ENCODE measurements at places on chromosomes 5 and 9. TPM values are rescaled to one million over a fixed set of nuclear protein-coding genes. Genes with fewer than 3 reads are reported as not detected.

The LCP2 gene
- total RNA-seq, result 5.7 TPM

The NIPSNAP3A gene
- total RNA-seq, result 29.0 TPM

The FTMT gene
- not detected for total RNA-seq

The KIF4B gene
- not detected for total RNA-seq

The TXNDC8 gene
- total RNA-seq, result not detected

The GARIN3 gene
- total RNA-seq, result not detected

- DNase-seq, result no peak
Measured at GRCh38 chr5:6885581-6885980, 172.3 kb downstream of the TENT4A start.

GRCh38 chr9:114250648-114251047 lies 72.2 kb upstream of the ORM1 start:
- DNase-seq, result no peak

GRCh38 chr9:13786131-13786530 lies 506.6 kb upstream of the MPDZ start:
- no peak for DNase-seq

DNA sequence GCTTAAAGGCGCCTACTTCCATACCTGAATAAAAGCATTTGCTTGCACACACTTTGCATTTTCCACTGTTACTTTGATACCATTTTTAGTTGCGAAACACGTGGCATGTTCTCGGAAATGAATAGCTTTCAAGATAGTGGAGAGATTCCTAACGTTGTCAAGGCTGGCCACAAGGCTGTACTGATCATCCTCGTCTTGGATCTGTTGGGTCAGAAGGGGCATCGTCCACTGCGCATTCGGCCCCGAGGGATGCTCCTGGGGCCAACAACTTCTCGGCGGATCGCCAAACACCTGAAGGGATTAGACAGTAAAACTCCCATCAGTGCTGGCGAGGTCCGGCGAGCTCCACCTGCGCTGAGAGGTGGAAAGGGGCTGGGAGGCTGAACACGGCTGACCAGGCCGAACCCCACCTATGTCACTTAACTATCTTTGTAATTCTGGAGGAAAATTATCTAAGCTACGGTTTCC lies 599 bp downstream of the RAD1 start:
- DNase-seq, result peak; percentile 88

- no peak for DNase-seq
Measured at GRCh38 chr5:168334695-168335094, 43.2 kb downstream of the WWC1 start.

DNA sequence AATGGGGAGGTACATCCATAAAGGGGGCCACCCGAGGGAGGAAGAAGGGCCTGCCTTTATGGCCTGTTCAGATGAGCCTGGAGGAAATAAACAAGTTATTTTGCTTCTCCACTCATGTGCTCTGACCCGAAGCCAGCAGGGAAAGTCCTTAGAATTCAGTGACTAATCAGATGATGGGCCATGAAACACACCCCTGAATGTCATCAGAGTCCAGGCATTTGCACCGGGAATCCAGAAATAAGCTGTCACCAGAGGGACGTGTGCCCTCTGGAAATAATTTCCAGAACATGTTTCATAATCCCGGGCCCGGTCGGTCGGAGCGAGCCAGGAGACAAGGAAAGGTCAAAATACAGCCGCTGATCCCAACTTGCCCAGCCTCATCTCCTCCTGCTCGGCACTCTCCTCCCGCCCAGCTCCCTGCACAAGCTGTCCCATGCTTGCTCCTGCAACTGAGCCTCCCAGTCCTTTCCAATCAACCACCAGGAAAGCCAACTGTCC lies 73.6 kb upstream of the ZNF622 start:
- DNase-seq, result peak; percentile 88

GRCh38 chr9:26755476-26755875 lies 137.1 kb downstream of the CAAP1 start:
- no peak for DNase-seq

- no peak for DNase-seq
Measured at GRCh38 chr5:125891061-125891725, 532.0 kb upstream of the GRAMD2B start.

DNA sequence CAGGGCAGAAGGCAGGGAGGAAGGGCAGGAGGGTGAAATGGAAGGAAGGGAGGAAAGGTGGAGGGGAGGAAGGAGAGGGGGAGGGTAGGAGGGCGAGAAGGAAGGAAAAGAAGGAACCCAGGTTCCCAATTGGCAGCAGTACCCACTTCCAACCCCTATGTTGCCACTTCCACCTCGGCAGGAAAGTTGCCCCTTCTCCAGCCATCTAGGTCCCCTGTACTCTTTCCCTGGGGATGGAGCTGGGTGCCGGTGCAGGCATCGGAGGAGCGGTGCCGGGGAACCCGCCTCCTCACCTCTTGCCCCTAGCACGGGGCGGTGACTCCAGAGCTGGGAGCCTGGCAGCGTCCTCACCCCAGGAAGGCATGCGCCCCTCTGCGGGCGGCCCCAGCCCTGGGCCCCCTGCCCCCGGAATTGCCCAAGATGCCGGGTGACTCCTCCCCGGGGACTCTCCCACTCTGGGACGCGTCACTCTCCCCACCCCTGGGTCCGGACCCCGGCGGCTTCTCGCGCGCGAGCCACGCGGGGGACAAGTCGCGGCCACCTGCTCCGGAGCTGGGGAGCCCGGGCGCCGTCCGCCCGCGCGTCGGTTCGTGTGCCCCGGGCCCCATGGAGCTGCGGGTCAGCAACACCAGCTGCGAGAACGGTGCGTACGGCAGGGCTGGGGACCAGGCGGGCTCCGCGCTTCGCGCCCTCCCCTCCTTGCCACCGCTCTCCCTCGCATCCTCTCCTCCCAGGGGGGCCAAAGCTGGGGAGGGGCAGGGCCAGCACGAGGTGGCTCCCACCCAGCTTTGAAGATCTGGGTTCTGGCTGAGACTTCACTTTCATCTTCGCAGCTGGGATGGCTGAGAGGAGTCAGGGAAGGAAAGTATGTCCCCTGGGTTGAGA lies at the start of gene NIPAL4:
Gene NIPAL4, plus strand, starts transcription at position 499 of the 885 bp plus-strand sequence. Its CDS starts 108 bp downstream, at position 607.
- DNase-seq, result no peak

DNA sequence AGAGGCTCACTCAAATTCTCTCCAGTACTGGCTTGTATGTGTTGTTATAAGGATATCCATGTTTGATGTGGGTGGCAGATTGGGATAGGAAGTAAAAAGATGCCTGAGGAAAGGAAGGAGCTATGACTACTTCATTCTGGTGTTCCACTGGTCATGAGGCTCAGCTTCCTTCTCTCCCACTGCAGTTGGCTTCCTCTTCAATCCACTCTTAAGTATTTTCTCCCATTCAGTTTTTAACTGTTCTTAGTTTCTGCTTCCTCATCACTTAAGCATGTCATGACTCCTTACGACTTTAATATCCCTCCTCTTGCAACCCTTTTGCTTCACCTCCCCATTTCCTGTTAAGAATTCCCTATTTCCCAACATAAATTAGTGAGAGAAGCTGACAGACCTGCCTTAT lies 81.1 kb downstream of the PJA2 start:
- DNase-seq, result no peak

GRCh38 chr9:115615000-115615401 lies 497.0 kb upstream of the TNC start:
- no peak for DNase-seq

DNA sequence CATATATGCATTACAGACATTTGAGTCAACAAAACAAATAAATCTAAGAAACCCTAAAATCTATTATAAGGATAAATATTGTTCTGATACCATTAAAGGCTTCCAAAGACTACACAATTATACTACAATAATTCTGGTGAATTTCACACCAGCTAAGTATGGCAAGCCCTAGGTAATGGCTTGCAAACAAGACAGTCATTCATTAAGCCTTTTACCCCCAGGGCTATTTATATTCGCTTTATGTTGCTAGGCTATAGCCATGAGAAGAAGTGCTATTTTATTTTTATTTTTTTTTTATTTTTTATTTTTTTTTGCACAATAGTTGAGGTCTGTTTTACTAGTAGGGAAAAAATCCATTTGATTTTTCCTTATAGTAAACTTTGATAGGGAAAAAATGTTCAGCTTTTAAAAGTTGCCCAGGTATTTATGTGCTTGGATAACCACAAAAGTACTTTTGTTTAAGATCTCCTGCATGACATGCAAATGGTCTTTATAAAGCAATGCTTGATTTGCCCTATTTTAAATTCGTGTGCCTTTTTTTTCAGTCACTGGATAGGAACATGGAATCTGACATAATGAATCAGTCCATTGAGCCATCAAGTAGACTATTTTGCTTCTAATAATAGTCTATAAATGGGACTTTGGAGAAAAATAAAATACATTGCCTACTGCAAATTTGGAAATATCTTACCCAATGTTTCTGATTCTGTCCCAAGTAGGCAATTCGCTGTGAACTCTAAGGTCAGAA lies 946.3 kb upstream of the COX7C start:
- no peak for DNase-seq

- no peak for DNase-seq
Measured at GRCh38 chr9:19074836-19075235, 25.6 kb downstream of the RRAGA start.

- DNase-seq, result peak; percentile 90
Measured at GRCh38 chr9:77433675-77434445, 214.3 kb downstream of the GNA14 start.

DNA sequence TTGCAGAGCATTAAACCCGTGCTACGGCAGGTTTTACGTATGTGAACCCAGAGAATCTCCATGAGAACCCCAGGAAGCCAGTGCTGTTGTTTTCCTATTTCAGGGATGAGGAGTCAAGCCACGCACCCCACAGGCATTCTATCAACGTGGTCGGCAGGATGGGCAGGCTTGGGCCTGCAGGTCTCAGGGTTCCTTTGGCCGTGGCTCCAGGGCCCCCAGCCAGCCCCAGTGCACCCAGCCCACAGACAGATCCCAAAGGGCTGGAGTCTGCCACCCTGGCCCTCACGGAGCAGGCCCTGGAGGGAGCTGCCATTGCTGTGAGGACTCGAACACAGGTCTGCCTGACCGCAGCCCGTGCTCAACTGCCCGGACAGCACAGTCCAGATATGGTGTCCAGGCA lies 77.1 kb upstream of the STXBP1 start:
- DNase-seq, result no peak

- no peak for DNase-seq
Measured at GRCh38 chr5:109868737-109869136, 179.0 kb downstream of the MAN2A1 start.

- DNase-seq, result no peak
Measured at GRCh38 chr5:74094096-74094781, 468.2 kb downstream of the ARHGEF28 start.

DNA sequence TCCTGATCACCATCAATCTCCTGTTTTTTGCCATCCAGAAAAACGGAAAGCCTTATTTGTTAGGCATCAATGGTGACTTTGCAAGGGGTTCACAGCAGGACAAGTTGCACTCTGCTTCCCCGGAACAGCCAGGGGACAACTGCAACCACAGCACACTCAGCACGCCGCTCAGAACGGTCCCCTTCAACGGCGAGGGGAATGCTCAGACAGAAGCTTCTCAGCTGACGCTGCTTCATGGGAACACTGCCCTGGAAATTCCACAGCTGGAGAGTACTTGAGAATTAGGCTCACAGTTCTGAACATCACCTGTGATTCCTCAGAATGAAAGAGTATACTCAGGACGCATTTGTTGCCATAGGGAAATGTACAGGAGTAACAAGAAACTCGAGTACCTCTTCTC lies 40.1 kb upstream of the PLPP6 start:
- DNase-seq, result no peak

- DNase-seq, result peak; percentile 81
Measured at GRCh38 chr5:170628691-170629565, 125.1 kb downstream of the KCNIP1 start.

DNA sequence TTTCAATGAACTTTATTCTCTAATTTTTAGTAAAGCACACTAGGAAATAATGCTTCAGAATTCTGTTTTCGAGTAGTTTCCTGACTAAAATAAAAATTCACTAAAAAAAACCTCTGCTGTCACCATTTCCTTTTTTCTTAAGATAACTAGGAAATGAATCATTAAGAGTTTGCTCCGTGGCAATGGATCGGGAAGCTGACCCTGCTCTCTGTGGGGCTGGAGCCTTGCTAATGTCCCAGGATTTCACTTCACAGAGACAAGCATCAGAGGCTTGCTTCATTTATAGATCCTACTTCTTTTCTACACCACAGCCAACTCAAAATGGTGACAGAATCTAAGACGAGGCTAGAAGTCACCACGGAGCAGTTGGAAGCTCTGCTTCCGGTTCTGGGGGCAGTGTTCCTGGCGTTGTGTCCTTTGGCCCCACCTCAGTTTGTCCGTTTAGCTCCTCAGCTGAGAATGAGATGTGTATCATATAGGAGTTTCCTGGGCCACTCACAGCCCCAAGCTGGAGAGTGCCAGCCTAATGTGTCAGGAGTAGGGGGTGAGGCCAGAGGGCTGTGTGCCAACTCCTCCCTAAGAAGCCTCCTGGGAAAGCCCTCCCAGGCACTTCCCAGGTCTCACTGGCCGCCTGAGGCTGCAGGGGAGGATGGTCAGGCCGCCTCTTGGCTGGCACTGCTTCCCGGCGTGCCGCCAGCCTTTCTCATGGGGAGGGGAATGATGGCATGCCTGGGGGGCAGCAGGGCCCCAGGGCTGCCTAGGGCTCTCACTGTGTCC lies 19.6 kb downstream of the TENT4A start:
- no peak for DNase-seq

DNA sequence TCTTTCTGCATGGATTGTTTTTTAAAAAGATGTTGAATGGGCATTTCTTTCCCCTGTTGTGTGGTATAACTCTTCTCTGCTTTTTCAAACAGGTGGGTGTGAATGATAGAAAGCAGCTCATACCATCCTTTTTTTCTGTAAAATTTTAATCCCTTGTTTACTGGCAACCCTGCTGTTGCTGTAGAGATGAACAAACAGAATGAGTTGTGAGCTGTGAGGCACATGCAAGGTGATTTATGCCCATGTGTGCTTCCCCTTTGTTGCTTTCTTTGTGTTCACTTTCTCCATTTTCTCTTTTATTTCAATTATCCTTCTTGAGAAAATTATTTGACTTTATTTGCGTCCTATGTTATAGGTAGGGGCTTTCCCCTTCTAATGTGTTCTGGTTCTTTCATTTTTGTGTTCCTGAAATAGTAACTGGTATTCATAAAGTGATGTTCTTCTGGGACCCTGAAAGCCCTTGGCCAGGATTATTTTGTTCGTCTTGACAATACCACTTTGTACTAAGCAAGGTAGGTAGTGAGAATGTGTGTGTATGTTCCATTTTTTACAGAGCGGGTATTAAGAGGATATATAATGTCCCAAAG lies 79.9 kb downstream of the AOPEP start:
- no peak for DNase-seq

GRCh38 chr5:6083311-6083978 lies 294.9 kb downstream of the MED10 start:
- no peak for DNase-seq

DNA sequence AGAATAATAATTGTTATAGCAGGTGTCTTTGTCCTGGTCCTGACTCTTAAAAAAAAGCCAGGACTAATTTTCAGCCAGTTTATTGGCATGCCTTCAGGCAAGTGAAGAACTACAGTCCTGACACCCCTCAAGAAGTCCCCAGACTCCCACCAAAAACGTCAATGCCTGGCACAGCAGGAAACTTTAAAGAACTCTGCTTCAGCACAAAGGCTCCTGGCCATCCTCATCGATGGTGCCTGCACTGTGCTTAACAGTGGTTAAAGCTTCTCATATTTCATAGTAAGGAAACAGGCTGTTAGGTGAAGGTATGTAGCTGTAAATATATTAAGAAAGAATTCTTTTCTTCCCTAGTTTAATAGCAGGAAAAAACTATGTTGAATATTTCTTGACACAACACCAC lies 280.1 kb upstream of the PUM3 start:
- DNase-seq, result no peak

Measured in lower leg skin (tissue), 4 donors.